Lung (tissue), 17 donors: ENCODE measurements at places on chromosomes 2 and 18. TPM values are rescaled to one million over a fixed set of nuclear protein-coding genes. Genes with fewer than 3 reads are reported as not detected.
A peak's percentile ranks its signal among the peaks of the same experiment; 100 is the strongest.

DNA sequence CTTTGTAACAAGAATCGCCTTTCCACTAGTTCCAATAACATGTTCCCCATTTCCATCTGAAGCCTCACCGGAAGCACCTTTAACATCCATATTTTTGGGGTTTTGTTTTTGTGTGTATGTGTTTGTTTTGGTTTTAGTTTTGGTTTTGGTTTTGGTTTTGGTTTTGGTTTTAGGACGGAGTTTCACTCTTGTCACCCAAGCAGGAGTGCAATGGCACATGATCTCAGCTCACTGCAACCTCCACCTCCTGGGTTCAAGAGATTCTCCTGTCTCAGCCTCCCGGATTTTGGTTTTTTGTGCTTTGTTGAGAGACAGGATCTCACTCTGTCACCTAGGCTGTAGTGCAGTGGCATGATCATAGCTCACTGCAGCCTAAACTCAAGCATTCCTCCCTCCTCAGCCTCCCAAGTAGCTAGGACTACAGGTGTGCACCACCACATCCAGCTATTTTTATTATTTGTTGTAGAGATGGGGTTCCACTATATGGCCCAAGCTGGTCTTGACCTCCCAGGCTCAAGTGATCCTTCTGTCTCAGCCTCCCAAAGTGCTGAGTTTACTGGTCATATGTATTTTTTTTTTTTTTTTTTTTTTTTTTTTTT is 36.3 kb downstream of the TGOLN2 start:
- no peak for DNase-seq

GRCh38 chr18:40415176-40415791 is 1539.8 kb upstream of the PIK3C3 start:
- no peak for DNase-seq

DNA sequence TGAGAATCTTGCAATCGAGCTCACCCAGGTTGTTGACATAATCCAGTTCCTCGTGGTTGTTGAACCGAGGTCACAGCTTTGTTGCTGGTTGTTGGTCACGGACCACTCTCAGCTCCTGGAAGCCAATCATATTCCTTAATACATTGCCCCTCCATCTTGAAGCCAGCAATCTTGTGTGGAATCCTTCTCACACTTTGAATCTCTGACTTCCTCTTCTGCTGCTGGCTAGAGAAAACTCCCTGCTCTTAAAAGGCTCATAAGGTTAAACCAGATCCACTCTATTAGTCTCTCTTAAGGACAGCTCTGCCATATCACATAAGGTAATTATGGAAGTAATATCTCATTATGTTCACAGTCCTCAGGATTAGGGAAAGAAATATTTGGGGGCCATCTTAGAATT is 41.1 kb downstream of the SP140 start:
- no peak for DNase-seq

DNA sequence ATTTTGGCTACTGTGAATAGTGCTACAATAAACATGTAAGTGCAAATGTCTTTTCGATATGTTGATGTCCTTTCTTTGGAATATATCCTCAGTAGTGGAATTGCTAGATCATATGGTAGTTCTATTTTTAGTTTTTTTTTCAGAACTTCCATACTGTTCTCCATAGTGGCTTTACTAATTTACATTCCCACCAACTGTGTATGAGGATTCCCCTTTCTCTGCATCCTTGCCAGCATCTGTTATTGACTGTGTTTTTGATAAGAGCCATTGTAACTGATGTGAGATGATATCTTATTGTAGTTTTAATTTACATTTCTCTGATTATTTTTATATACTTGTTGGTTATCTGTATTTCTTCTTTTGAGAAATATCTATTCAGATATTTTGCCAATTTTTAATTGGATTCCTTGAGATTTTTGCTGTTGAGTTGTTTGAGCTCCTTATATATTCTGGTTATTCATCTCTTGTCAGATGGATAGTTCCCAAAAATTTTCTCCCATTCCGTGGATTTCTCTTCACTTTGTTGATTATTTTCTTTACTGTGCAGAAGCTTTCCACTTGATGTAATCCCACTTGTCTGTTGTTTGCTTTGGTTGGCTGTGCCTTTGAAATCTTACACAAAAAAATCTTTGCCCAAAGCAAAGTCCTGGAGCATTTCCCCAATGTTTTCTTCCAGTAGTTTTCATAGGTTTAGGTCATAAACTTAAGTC is 532.3 kb downstream of the PID1 start:
- no peak for DNase-seq

DNA sequence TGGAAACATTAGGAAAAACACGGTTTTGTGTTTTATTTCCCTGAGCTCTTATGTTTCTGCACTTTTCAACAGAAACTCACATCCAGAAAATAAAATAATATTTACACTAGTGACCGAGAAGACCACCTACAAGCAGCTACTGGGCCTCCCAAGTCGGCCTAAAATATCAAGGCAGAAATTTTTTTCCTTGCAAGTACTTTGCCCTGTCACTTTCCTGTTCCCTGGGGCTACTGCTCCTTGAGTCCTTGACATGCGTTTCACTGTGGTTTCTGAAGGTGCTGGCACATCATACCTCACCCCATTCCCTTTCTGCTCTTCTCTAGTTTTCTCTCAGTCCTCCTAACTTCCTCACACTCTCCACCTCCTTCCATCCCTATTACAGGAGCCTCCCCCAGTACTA is 279.1 kb downstream of the AGPS start:
- DNase-seq, result no peak

- DNase-seq, result peak; percentile 95
Measured at GRCh38 chr2:23351388-23352141, 33.4 kb upstream of the KLHL29 start.

DNA sequence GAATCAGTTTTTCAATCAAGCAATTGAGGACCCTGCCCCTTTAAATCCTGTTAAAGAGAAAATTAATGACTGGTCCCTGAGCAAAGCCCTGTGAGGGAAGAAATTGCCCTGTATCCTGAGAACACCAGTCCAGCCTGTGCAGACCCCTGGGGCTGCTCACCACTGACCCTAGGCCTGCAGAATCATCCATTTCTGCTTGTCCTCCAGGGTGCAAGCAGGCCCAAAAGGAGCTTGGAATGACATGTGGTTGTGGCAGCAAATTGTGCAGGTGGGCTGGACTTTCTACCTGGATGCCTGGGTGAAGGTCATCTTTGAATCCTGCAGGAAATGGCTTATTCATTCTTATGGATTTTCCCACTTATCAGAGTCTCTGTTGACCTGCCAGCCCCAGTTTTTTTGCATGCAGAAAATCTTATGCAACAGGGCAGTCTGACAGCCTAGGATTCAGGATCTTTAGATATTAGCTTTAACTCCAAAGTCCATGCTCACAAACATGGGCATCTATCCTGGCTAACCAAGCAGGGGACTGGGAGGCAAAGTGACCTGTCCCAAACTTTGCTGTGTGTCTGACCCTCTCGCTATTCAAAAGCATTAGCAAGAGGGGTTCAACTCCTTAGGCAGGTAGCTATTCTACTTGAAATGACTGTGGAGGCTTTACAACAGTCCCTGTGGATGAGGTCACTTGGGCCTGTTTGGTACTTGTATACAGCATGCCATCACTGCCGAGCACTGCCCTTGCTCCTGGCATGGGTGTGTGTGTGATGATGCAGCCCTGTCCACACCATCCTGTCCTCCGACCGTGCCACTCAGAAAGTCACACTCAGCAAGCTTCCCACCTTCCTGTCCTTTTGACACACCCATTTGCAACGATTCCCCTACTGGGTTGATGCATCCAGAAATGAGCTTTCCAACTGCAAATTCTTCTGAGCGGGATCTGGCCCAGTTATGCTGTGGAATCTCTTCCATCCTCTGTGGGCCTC is 85.3 kb downstream of the CAPN13 start:
- no peak for DNase-seq

DNA sequence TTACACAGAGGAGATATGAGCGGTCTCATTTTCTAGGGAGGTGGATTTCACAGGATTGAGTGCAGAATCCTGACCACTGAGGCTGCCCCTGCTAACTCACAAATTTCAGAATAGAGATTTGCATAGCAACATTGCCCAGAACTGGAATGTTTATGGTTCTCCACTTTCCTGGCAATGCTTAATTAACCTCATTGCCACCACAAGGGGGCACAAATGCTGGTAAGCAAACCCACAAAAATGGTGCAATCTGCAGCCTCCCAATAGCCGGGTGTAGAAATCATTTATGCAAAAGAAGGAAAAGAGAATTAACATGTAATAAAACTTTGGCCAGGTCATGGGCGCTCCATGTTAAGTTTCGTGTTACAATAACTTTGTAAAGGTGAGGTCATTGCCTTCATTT is 112.4 kb downstream of the CYRIA start:
- DNase-seq, result peak; percentile 26

- DNase-seq, result no peak
Measured at GRCh38 chr2:188369365-188369764, 77.7 kb downstream of the GULP1 start.

DNA sequence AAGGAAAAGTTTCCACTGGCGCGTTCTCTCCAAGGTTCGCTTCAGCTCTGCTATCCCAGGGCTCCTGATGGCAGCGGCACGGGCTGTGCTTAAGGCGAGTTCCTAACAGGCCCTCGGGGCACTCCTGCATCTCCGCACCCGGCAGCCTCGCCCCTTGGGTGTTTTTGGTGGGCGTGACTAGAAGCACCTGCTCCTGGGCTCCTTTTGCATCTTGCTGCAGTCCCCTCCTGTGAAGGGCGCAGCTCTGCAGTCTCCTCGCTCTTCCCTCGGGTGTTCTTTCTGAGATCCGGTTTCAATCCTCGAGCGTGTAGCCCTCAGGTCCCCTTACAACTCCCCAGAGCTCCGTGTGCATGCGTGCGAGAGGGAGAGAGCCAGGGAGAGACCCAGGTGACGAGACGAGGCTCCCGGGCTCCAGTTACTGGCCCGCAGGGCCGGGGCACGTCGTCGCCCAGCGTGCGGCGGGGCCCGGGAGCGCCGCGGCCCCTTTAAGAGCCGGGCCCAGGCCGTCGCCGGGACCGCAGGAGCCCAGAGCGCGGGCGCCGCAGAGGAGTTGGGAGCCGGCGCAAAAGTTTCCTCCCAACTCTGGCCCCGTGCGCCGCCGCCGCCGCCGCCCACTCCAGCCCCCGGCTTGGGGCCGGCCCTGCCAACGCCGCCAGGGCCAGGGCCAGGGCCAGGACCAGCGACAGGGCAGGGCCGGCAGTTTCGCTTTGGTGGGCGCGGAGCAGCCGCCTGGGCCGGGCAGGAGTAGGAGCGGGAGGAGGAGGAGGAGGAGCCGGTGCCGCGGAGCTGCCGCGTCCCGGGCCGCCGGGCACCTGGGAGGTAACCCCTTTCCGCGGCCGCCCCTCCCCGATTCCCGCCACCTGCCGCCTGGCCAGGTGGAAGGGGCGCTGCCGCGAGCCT is at the start of gene PARD3B:
Gene PARD3B (plus strand): TSS at position 515 of the 900 bp plus-strand sequence. CDS start 525 bp downstream, outside the sequence.
- DNase-seq, result peak; percentile 79

DNA sequence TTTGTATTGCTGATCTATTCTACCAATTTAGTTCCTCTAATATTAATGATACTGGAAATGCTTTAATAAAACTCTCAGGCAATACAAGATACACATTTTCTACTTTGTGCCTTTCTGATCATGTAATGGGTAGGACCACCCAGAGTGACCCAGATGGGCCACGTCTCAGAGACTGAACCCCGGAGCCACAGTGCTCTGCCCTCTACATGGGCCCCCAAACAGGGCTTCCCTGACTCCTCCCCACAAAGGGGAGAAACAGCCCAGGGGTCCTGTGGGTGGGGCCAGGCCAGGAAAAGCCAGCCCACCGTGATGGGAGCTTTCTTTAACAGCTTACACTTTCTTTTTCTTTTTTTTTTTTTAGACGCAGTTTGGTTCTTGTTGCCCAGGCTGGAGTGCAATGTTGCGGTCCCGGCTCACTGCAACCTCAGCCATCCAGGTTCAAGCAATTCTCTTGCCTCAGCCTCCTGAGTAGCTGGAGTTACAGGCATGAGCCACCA is 18.4 kb downstream of the HDAC4 start:
- DNase-seq, result no peak

GRCh38 chr2:60641811-60642788 is 88.6 kb upstream of the BCL11A start:
- DNase-seq, result peak; percentile 55

Gene LOXL3
- 11.1 TPM for total RNA-seq

Gene FAM161A
- 3.7 TPM for total RNA-seq

Gene SRD5A2
- total RNA-seq, result 2.9 TPM

Gene GKN2
- 3.4 TPM for total RNA-seq

Gene RTKN
- 37.5 TPM for total RNA-seq

Gene SMAD7
- 58.8 TPM for total RNA-seq

Gene UGT1A4
- total RNA-seq, result not detected

Gene HOXD1
- total RNA-seq, result 2.5 TPM

Gene FAM110C
- total RNA-seq, result 9.7 TPM

Gene CYP27A1
- total RNA-seq, result 110 TPM

Gene C2orf66
- not detected for total RNA-seq

Gene PELI1
- 83.9 TPM for total RNA-seq

Gene ZNF521
- 48.8 TPM for total RNA-seq
